ENCODE measurements at places on chromosomes 4 and X.

GRCh38 chrX:45765767-45766166 lies 565.1 kb upstream of the DIPK2B start:
- DNase-seq = no peak

GRCh38 chr4:87985097-87985886 lies 9.8 kb downstream of the SPP1 start:
- DNase-seq = peak; percentile 13

GRCh38 chr4:86359944-86360478 lies at the start of gene MAPK10:
MAPK10 (minus strand) TSS chr4:86360053.
- peak; percentile 16 for DNase-seq

- DNase-seq = no peak
Measured at GRCh38 chrX:136783159-136783558, 2.4 kb upstream of the ARHGEF6 start.

- DNase-seq = peak; percentile 77
Measured at GRCh38 chrX:153875391-153876111, 10.4 kb downstream of the L1CAM start.

DNA sequence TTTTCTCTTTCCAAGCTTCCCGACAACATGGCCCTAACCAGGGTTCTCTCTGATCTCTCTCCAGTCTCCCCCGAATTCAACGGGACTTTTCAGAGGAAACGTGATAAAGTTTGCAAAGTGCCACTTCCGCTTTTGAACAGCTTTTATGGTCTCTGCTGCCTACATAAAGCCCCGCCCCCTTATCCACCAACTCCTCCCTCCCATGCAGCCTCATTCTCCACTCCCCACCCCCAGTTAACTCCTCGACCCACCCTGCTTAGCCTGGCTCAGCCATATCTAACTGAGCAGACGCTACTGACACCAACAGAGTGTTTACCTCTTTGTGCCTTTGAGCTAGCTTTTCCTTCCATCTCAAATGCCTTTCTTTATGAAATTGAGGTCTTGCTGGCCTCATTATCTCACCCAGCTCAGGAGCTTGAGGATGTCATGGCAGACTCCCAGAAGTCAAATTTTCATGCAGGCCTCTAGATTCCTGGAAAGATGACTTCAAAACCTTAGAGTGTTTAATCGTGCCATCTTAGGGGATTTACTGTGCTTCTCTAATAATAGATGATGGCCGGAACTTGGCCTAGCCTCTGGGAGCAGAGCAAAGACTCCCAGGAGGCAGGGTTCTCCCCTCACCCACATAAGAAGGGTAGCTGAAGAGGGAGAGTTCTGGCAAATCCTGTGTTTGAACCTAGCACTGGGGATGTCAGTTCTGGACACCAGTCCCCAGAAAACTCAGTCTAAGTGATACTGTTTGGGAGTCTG lies 606.0 kb downstream of the BCOR start:
- DNase-seq = no peak
